Activated naive CD8-positive, alpha-beta T cell treated with anti-CD3 and anti-CD28 coated beads, Interleukin-2, amount 10 ng/mL, durations not matched to agents 7 days and 5 days (primary cell): ENCODE measurements at places on chromosomes 5 and 9. TPM values are rescaled to one million over a fixed set of nuclear protein-coding genes. Genes with fewer than 3 reads are reported as not detected.

Gene MOB3B
- 3.6 TPM for total RNA-seq

Gene LIX1
- not detected for total RNA-seq

DNA sequence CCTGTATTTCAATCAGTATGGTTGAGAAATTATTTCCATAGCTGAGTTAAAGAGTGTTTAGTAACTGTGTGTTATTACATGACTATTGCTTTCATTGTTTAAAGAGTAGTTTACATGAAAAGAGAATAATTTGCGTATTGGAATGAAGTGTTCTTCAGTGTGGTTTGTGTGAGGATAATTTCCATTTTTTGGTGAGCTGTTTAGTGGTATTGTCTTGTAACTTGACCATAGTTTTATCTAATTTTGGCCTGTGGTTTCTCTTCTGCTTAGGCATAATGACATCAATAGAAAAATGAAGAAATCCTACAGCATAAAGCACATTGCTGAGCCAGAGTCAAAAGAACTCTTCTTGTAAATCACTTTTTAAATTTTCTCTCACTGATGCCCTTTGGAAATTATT is 151.2 kb downstream of the SNCAIP start:
- no peak overlapping the region for H3K27ac ChIP-seq
- no peaks in the 10 kb centered on the region for H3K4me1 ChIP-seq
- no peak overlapping the region for H3K4me3 ChIP-seq
- DNase-seq = no peak
- no peaks in the 10 kb centered on the region for H3K36me3 ChIP-seq

- H3K27ac ChIP-seq = no peak overlapping the region
- no peaks in the 10 kb centered on the region for H3K27me3 ChIP-seq
- H3K4me3 ChIP-seq = no peak overlapping the region
- no peaks in the 10 kb centered on the region for H3K36me3 ChIP-seq
- no peak for DNase-seq
These were observed 73.0 kb upstream of the PAPPA start for GRCh38 chr9:116080561-116080960.

- no peaks in the 10 kb centered on the region for H3K27me3 ChIP-seq
- H3K27ac ChIP-seq = no peak overlapping the region
- no peak for DNase-seq
- no peaks in the 10 kb centered on the region for H3K4me1 ChIP-seq
- H3K36me3 ChIP-seq = no peaks in the 10 kb centered on the region
These were observed 83.1 kb downstream of the DPYSL3 start for GRCh38 chr5:147426640-147427327.

GRCh38 chr5:56979968-56980367 is 28.0 kb upstream of the MIER3 start:
- DNase-seq = no peak
- peaks cover 9% of the 10 kb centered on the region for H3K4me1 ChIP-seq
- H3K4me3 ChIP-seq = no peak overlapping the region
- no peak overlapping the region for H3K27ac ChIP-seq

- no peaks in the 10 kb centered on the region for H3K27me3 ChIP-seq
- no peak overlapping the region for H3K4me3 ChIP-seq
- H3K4me1 ChIP-seq = no peaks in the 10 kb centered on the region
- no peak overlapping the region for H3K27ac ChIP-seq
These were observed 339.4 kb downstream of the CHSY3 start for GRCh38 chr5:130243641-130244040.

GRCh38 chr9:115018547-115019435 is 88.4 kb upstream of the TNFSF8 start:
- no peak overlapping the region for H3K4me3 ChIP-seq
- no peak for DNase-seq
- H3K27me3 ChIP-seq = peaks cover 2% of the 10 kb centered on the region
- H3K36me3 ChIP-seq = peaks cover 4% of the 10 kb centered on the region
- H3K4me1 ChIP-seq = peaks cover 28% of the 10 kb centered on the region

- H3K27ac ChIP-seq = no peak overlapping the region
- H3K4me3 ChIP-seq = no peak overlapping the region
- peaks cover 35% of the 10 kb centered on the region for H3K27me3 ChIP-seq
- no peak for DNase-seq
These were observed 32.2 kb upstream of the OR2S2 start for GRCh38 chr9:35990155-35990554.

DNA sequence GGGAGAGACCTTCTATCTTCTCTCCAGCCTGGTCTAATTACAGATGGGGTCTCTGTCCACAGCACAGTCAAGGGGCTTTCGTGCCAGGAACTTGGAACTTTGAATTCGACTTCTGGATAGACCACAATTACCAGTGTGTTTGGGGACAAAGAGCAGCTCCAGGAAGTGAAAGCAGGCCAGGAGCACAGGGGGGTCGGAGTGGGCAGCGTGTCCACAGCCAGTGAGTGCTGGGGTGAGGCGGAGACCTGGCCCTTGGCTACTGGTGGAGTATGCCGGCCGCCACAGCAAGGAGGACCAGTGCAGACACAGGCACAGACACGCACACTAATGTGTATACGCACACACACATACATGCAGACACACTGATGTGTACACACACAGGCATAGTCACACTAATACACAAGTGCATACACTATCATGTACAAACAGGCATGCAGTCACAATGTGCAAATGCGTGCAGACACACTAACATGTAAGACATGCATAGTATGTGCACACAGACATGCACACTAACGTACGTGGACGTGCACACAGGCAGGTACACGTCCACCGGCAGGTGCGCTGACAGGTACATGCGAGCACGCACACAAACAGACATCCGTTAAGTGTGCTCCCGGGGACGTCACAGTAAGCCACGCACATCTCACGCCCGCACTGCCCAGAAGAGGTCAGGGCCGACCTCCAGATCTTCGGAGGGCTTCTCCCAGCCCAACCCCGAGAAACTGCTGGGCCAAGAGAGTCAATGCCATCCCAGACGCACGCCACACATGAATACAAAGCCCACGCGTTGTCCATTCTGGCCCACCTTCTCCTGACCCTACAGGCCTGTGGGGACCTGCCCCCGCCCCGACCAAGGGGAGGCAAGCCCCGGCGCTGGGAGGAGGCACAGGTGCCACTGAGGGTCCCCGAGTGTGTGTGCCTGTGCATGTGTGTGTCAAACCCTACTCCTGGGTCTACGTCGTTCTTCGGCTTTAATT is 46.5 kb downstream of the NKD2 start:
- no peaks in the 10 kb centered on the region for H3K27me3 ChIP-seq
- DNase-seq = no peak
- H3K4me1 ChIP-seq = no peaks in the 10 kb centered on the region
- H3K27ac ChIP-seq = no peak overlapping the region
- no peaks in the 10 kb centered on the region for H3K36me3 ChIP-seq

GRCh38 chr5:168174376-168174775 is 117.1 kb upstream of the WWC1 start:
- H3K4me3 ChIP-seq = no peak overlapping the region
- no peaks in the 10 kb centered on the region for H3K36me3 ChIP-seq
- DNase-seq = no peak
- H3K4me1 ChIP-seq = no peaks in the 10 kb centered on the region
- H3K27me3 ChIP-seq = no peaks in the 10 kb centered on the region

- no peaks in the 10 kb centered on the region for H3K27me3 ChIP-seq
- no peaks in the 10 kb centered on the region for H3K36me3 ChIP-seq
- H3K4me3 ChIP-seq = no peak overlapping the region
- H3K27ac ChIP-seq = no peak overlapping the region
These were observed 208.1 kb upstream of the PIK3R1 start for GRCh38 chr5:68007451-68007850.

DNA sequence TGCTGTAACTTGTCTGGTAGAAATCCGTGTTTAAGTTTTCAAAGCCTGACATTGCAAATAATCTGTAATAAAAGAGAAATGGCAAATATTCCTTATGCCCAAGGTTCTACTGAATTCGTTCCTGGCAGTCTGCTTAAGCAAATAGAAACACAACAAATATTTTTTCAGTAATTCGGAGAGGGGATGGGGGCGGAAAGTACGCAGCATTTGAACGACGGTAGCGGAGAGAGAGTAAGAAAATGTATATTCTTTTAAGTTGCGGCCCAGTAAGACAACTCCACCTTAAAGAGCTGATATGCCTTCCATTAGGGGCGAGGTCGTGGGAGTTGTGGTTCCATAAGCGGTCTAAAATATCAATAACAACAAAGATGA is 569 bp downstream of the YIPF5 start:
- no peak for DNase-seq
- peak overlapping the region; percentile 90 for H3K4me3 ChIP-seq
- peaks cover 2% of the 10 kb centered on the region for H3K27me3 ChIP-seq
- H3K4me1 ChIP-seq = peaks cover 35% of the 10 kb centered on the region
- H3K36me3 ChIP-seq = peaks cover 13% of the 10 kb centered on the region
- H3K27ac ChIP-seq = peak overlapping the region; percentile 84

DNA sequence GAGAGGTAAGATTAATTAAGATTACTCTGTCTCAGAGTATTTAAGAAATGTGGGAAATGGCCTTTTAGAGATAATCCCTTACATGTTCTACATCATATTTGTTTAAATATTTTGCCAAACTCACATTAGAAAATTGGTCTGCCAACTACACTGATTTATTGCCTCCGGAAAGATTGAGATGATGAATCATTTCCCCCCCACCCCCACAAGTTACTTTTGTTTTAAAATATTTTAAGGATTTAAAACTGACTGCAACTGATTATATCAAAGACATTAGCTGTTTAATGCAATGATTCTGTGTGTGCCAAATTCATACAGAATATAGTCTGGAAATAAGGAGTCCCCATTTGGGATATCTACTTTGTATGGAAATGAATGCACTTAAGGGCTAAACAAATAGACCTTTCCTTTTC is 674.4 kb downstream of the PRR16 start:
- no peaks in the 10 kb centered on the region for H3K36me3 ChIP-seq
- no peak overlapping the region for H3K4me3 ChIP-seq
- DNase-seq = no peak
- no peaks in the 10 kb centered on the region for H3K4me1 ChIP-seq
- H3K27me3 ChIP-seq = no peaks in the 10 kb centered on the region

- DNase-seq = no peak
- peaks cover 2% of the 10 kb centered on the region for H3K27me3 ChIP-seq
- no peak overlapping the region for H3K27ac ChIP-seq
- H3K4me3 ChIP-seq = no peak overlapping the region
These were observed 169.3 kb downstream of the MACROH2A1 start for GRCh38 chr5:135229679-135230132.

DNA sequence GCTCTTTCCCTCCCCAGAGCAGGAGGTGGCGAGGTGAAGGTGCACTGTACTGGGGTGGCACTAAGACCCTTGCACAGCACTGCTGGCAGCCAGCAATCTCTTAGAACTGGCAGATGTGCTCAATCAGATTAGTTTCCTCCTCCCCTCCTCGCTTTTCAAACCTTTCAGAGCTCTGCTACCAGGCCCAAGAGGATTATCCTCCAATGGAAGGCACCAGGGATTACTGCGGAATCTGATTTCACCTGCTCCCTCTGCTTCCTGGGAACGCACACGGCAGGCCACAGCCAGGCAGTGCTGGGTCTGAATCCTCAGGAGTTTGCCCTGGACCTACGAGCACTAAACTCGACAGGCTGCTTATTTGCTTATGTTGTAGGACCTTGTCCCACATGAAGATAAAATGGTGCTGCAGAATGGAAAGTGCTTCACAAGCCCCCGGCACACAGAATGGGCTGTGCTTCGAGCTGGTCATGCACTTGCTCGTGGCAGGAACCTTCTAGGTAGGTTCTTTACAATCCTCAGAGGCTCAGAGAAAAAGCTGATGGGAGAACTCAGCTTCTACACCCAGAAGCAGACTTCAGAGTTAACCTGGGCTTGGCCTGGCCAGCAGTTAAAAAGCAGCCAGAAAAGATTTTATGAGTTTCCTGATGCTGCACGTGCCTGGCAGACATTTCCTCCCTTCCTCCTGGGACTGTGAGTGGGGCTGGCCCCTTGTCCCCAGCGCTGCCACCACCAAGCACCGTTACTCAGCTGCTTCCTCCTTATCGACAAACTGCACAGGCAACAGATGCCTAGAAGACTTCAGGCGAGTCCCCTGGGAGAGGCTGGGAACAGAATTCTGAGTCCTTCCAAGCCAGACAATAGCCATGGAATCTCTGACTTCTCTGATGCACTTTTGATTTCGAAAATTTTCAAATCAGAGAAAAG is 33.1 kb downstream of the FABP6 start:
- H3K4me3 ChIP-seq = no peak overlapping the region
- H3K36me3 ChIP-seq = no peaks in the 10 kb centered on the region
- no peak overlapping the region for H3K27ac ChIP-seq
- no peaks in the 10 kb centered on the region for H3K4me1 ChIP-seq
- H3K27me3 ChIP-seq = no peaks in the 10 kb centered on the region

GRCh38 chr5:149618581-149619248 is 37.4 kb downstream of the ARHGEF37 start:
- H3K4me1 ChIP-seq = peaks cover 6% of the 10 kb centered on the region
- DNase-seq = no peak
- H3K36me3 ChIP-seq = no peaks in the 10 kb centered on the region
- no peak overlapping the region for H3K4me3 ChIP-seq
- peaks cover 1% of the 10 kb centered on the region for H3K27me3 ChIP-seq

- peaks cover 11% of the 10 kb centered on the region for H3K4me1 ChIP-seq
- no peak overlapping the region for H3K27ac ChIP-seq
These were observed 2.2 kb upstream of the FOXD1 start for GRCh38 chr5:73450672-73451223.

DNA sequence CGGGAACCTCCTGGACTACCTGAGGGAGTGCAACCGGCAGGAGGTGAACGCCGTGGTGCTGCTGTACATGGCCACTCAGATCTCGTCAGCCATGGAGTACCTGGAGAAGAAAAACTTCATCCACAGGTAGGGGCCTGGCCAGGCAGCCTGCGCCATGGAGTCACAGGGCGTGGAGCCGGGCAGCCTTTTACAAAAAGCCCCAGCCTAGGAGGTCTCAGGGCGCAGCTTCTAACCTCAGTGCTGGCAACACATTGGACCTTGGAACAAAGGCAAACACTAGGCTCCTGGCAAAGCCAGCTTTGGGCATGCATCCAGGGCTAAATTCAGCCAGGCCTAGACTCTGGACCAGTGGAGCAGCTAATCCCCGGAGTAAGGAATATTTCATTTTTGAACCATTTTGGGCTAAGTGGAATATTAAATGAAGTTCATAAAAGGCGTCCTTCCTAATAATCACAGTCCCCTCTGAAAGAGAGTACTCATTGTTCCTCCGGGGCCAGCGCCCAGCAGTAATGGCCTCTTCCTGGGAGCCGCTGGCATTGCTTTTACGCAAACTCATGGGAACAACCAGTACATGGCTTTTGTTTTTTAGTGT is 23.6 kb downstream of the QRFP start:
- no peak for DNase-seq
- H3K27me3 ChIP-seq = no peaks in the 10 kb centered on the region
- H3K36me3 ChIP-seq = peaks cover 5% of the 10 kb centered on the region
- H3K27ac ChIP-seq = no peak overlapping the region

- no peak for DNase-seq
- H3K4me3 ChIP-seq = no peak overlapping the region
- H3K27ac ChIP-seq = no peak overlapping the region
- peaks cover 37% of the 10 kb centered on the region for H3K27me3 ChIP-seq
- peaks cover 5% of the 10 kb centered on the region for H3K36me3 ChIP-seq
These were observed 15.3 kb downstream of the NR2F1 start for GRCh38 chr5:93598091-93599000.
